LHCN-M2 (cell line): ENCODE measurements at places on chromosomes 5 and 9. TPM values are rescaled to one million over a fixed set of nuclear protein-coding genes. Genes with fewer than 3 reads are reported as not detected.

DNA sequence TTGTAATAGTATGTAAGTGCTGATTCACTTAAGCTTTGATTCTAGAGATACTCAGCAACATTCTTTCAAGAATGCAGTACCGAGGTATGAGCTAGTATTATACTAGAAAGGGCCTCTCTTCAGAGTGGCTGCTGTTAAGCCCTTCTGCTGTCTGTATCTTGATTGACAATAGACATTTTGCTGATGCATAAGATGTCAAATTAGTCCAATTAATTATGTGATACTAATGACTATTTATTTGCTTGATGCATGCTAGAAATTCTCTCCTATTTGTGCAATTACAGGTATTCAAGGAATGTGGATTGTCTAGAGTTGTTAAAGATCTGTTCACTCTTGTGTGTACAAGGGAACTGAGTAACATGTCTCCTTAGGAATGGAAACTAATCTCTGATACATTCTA lies 92.3 kb upstream of the PTGER4 start:
- no peak for DNase-seq

DNA sequence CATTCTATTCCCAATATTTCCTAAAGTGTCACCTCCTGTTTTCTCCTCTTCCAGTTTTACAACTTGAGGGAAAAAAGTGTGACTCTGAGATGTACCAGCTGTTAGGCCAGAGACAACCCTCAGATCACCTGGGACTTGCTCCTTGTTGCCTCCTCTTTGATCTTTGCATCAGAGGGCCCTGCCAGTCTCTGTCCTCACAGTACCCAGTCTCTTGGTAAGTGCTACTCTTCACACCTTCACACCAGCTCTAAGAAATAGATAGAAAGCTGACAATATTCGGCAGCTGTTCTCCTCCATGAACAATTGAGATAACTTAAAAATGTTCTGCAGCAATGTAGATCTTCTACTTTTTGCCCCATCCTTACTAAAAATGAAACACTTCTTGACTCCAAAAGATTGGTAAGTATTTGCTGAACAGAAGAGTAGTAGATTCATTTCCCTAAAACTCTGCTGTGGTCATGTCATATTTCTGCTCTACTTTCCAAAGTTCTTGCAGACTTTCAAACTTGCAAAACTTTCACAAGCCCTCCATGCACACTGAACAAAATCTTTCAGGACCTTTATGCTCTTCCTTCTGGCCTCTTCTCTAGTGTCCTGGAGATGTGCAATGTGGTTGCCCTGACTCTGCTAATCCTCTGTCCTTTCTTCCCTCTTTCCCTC lies 188.6 kb downstream of the SNX18 start:
- no peak for DNase-seq

DNA sequence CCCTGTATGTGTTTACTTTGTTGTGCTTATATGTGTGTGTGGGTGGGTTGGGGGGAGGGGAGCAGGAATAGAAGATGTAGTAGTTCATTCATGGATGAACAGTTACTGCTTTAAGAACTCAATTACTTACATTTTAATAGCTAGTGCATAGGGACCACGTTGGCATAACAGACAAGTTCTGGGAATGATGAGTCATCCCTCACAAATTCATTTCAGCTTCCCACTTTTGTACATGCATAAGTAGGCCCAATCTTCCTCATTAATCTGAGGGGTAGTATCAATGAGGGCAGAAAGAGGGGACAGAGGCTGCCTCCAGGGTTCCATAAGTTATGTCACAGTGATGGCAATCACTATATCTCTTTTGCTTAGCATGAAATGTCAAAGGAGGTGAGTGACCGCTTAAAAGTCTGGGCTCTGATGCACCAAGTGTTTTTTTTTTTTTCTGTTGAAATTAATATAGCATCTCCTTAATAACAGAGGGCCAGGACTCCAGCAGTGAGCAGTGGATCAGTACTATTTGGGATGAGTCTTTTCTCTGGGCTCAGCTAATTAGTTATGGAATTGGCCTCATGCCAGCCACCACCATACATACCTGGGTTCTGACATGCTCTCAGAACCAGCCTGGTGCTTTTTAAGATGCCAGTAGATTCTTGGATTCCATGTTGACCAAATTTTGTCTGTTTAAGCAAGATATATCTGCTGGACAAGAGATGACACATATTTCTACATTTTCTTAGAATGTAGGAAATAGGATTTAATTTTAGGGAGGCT lies 37.1 kb downstream of the PRDM6 start:
- DNase-seq: peak; percentile 46

MED10 gene
- total RNA-seq: 13.4 and 19.6 TPM in 2 replicates

DNA sequence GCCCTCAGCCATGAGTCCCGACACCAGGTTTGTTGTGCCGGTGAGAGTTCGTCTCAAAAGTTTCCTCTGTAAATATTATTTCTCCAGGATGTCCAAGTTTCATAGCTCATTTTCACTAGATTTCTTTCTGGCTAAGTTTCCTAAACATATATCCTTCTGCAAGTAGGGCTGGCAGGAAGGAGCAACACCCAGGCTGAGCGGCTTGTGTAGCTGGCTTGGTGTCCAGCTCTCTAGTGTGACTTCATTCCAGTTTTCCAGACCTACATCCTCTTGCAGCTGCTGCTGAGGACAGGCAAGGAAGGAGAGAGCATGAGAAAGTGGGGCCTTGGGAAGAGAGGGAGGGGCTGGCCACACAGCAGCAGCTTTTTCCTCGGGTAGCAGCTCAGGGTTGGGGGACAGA lies 80.3 kb downstream of the FGF1 start:
- no peak for DNase-seq

GRCh38 chr9:114446672-114447450 lies 58.4 kb downstream of the WHRN start:
- DNase-seq: no peak

GRCh38 chr5:114830114-114830513 lies 339.6 kb downstream of the TRIM36 start:
- DNase-seq: no peak

DNA sequence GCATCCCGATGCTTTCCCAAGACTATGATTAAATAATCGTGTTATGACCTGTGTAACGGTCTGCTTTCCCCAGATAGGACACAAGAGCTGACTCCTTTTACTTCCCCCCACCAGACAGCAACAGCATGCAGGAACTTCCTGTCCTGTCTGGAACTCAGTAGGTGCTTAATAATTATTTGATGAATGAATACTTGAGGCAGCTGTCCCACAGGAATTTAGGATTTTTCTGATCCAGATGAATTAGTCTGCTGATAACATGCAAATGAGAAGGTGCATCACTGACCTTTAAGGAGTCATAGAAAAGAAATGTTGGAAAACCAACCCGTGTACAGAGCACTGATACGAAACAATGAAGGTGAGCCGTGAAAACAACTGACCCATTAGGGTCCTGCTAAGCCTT lies 12.2 kb downstream of the RNF130 start:
- no peak for DNase-seq

GRCh38 chr5:155912291-155912690 lies 414.7 kb upstream of the SGCD start:
- DNase-seq: no peak

TBCA gene
- 168 and 179 TPM in 2 replicates for total RNA-seq

- DNase-seq: peak; percentile 1
Measured at GRCh38 chr5:88144219-88145001, 124.2 kb downstream of the TMEM161B start.

DNA sequence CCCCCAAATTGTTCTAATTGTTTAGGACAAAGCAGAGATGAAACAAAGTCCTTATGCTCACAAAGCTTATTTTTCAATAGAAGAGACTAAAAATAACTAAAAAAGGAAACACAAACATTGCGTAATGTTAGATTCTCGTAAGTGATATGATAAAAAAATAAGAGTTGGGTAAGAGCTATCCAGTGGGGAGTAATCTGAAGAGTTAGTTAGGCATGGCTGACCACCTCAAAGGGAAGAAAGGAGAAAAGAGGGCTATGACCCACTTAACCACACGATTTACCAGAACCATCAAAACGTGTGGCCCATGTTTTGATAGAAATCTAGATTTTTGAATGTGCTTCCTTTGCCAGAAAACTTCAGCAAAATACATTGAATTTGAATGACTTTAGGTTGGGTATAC lies 1296.8 kb upstream of the NUDT12 start:
- DNase-seq: peak; percentile 1

SEMA5A gene
- 11.4 and 12.8 TPM in 2 replicates for total RNA-seq

SMIM3 gene
- total RNA-seq: 234 and 236 TPM in 2 replicates

GRCh38 chr9:81776390-81776789 lies 87.0 kb upstream of the TLE1 start:
- peak; percentile 82 for DNase-seq

GRCh38 chr5:179276838-179277395 lies 68.3 kb downstream of the ADAMTS2 start:
- DNase-seq: no peak

GRCh38 chr9:95399261-95399660 lies 81.8 kb upstream of the FANCC start:
- DNase-seq: no peak

PCDHGB2 gene
- 9.0 and 12.5 TPM in 2 replicates for total RNA-seq

DNA sequence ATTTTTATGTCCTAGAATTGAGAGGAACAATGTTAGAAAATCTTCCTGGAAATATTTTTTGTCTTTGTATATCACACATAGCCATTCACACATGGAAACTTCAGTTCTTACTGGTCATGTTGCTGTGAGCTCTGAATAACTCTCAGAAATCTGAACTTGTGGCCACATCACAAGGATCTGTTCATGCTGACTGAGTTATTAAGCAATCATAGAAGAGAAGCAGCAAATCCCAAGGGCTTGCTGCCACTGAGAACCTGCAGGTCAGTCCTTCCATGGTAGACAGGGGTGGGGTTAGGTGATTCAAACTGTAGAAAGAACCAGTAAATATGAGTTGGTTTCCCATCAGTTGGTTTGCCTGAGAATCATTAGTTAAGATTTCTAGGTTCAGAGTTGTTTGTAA lies 27.6 kb downstream of the SGCD start:
- peak; percentile 55 for DNase-seq

GRCh38 chr9:92360083-92360482 lies 34.3 kb downstream of the CENPP start:
- no peak for DNase-seq

TRIM36 gene
- 3.9 and 5.4 TPM in 2 replicates for total RNA-seq

DNA sequence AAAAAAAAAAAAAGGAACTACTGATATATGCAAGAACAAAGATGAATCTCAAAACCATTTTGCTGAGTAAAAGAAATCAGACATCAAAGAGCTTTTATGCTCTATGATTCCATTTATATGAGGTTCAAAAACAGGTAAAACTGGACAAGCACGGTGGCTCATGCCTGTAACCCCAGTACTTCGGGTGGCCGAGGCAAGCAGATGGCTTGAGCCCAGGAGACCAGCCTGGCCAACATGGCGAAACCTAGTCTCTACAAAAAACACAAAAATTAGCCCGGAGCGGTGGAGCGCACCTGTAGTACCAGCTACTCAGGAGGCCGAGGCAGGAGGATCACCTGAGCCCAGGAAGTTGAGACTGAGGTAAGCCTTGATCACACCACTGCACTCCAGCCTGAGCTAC lies 7.8 kb downstream of the PTBP3 start:
- no peak for DNase-seq

GRCh38 chr5:135441919-135442318 lies 5.2 kb downstream of the DCANP1 start:
- DNase-seq: no peak

GRCh38 chr9:29289365-29289764 lies 1716.1 kb upstream of the C9orf72 start:
- DNase-seq: no peak

DNA sequence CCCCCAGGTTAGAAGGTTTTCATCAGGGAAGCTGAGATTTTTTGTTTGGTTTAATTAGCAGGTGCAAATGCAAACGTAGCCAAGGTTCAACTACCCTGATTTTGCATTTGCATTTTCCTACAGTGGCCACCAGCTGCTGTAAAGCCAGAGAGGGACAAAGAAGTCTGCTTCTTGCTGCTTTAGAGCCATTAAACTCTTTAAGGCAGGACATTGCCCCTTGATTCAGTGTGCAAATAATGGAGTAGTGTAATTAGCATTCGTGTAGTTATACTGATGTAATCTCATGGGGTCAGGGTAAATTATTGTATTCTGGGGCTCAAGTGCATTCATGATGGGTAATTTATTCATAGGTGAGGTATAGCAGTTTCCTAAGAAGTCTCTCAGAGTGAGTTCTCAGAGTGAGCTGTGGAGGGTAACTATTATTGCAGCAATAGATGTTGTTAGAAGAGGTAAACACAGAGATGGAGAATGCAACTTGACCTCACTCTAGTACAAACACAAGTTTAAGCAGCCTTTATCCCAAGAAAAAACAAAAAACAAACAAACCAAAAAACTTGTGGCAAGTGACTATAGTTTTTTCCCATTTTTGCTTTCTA lies 526.5 kb downstream of the KIF4B start:
- DNase-seq: no peak

IFNA8 gene
- total RNA-seq: not detected in 2 replicates

PALM2AKAP2 gene
- total RNA-seq: 15.8 and 16.5 TPM in 2 replicates

DNA sequence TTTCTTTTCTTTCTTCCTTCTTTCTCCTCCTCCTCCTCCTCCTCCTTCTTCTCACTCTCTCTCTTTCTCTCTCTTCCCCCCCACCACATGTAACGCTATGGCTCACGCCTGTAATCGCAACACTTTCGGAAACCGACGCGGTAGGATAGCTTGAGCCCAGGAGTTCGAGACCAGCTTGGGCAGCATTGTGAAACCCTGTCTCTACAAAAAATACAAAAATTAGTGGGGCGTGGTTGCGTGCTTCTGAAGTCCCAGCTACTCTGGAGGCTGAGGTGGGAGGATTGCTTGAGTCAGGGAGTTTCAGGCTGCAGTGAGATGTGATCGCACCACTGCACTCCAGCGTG lies 736 bp upstream of the GLDC start:
- DNase-seq: no peak

DNA sequence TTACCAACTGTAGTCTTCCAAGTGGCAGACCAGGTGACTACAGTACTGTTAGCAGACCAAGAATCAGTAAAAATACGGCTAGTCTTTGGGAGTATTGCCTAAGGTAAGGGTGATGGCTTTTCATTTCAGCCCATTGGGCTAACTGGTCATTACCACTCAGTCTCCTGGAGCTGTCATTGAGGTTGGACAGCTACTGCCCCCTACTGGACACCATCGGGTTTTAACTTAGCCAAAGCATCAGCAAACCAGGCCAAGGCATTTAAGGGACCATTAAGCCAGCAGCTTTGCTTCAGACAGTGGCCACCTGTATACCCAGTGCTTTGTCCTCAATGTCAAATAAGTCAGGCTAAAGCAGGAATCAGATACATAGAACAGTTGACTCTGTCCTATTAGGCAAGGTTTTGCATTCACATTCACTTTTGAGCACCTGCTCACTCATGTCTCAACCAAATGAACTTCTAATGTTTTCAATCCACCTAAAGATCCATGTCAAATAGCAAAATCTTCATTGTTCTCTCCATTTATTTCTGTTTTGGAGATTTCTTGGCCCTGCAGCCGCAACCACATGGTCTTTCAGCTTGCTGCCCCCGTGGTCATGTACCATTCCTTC lies 117.2 kb downstream of the INVS start:
- peak; percentile 62 for DNase-seq

- no peak for DNase-seq
Measured at GRCh38 chr5:179817890-179818745, 2.6 kb upstream of the SQSTM1 start.
